NCI-H2227 treated with DMSO at 0.1 percent for 48 hours (cell line): ENCODE measurements at places on chromosomes 4 and X.
A peak's percentile ranks its signal among the peaks of the same experiment; 100 is the strongest.

DNA sequence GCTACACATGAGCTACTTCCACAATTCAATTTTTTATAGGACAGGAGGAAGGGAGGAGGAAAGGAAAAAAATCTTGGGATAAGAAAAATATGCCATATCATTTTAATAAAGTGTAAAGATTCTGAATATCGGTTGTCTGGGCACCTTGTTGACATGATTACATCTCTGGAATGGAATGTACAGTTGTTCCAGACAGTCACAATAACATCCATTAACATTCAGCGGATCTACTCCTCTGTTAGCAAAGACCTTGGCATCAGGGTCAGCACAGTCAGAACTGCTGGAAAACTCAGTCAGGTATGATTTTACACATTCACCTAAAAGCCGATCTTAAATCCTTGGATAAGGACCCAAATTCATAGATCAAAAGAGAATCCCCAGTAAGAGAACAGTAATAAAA lies 85.4 kb upstream of the ARMCX2 start:
- DNase-seq, result no peak

DNA sequence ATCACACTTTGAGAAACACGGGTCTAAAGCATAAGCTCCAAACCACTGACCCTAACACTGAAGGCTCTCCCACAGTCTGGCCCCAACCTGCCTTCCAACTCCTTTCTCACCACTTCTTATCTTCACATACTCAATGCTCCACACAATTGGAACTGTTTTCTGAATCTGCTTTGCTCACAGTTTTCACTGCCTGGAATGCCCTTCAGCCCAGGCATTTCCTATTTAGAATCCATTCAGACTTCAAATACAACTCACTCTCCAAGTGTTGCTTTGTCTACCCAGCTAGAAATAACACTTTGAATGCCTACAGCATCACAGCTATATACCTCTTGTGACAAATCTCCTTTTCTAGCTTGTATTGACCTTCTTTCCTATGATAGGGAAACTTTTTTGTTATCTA lies 10.2 kb downstream of the OTUD4 start:
- DNase-seq, result no peak

DNA sequence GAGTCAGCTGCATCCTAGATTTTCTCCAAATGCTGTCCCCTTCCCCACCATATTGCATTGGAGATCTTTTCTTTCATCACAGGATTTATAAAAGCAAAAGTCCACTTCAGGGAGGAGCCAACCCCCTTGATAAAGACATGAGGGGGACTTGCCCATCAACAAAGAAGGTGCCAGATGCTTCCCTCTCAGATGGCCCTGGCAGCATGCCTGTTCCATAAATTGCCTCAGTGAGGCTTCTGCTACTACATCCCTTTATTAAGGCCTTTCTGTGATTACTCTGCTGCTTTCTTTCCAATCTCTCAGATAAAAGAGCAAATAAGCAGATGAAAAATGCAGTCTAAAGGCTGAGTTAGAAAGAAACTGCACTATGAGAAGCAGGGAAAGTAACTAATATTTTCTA lies 511.6 kb downstream of the PACRGL start:
- no peak for DNase-seq

- no peak for DNase-seq
Observed at GRCh38 chr4:183988874-183989273, 83.8 kb downstream of the STOX2 start.

GRCh38 chrX:48616576-48616975 lies 19.3 kb downstream of the WDR13 start:
- DNase-seq, result no peak

DNA sequence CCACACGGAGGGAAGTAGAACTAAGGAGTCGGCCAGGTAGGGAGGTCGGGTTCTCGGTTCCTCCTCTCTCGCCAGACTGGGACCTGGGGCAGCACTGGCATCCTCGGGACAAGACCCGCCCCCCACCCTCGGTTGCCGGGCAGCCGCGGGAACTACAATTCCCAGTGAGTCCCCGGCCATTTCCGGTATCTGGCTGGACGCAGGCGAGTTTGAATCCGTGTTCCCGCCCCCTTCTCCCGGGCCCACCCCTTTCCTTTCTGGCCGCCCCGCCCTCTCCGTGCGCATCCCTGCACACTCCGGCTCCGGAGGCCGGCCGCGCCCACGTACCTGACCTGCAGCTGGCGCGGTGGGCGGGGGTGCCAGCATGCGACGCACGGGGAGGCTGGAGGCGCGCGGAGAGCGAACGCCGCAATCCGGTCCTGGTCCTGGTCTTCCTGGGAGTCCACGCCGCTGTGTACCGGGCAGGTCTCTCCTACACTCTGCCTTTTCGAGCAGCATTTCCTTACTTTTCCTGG lies 10.2 kb upstream of the DLG3 start:
- DNase-seq, result peak; percentile 96

GRCh38 chr4:135098061-135098460 lies 896.5 kb upstream of the PABPC4L start:
- DNase-seq, result no peak

GRCh38 chr4:8079916-8080753 lies 78.5 kb downstream of the ABLIM2 start:
- no peak for DNase-seq

DNA sequence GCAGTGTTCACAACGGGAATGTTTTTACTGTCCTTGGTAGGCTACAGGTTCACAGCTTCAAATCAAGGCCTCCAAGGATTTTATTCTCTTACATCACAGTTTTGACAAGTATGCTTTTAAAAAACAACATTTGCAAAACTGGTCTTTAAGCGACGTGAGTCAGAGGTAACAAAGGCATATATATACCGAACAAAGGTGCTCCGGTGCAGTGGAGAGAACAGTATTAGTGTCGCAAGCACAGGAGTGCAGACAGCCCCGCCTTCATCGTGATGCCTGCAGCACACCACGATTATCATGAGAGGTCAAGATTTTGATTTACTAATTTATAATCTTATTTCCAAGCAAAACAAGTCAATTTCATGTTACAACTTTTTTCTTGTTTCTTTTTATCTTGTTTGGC lies 90.8 kb downstream of the GATB start:
- no peak for DNase-seq

GRCh38 chr4:165844161-165844560 lies 28.9 kb upstream of the TLL1 start:
- no peak for DNase-seq

DNA sequence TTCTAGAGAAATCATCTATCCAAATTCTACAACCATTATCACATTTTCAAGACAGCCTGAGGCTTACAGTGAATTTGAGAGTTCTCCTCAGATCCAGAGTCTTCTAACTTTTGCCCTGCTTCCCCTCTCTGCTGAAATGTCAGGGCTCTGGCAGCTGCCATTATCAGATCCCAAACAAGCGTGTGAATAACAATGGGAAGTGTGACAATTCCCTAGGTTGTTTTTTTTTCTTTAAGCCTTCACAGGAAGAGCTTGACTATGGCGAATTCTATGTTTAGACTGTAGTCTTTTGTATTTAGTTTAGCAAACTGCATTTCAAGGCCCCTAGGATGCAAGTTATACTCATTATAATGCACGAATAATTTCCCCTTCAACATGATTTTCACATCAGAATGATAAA lies 61.3 kb upstream of the KDR start:
- no peak for DNase-seq

- no peak for DNase-seq
Observed at GRCh38 chr4:328729-329128, 8.9 kb upstream of the ZNF141 start.

- DNase-seq, result no peak
Observed at GRCh38 chr4:35102066-35102465, 1142.2 kb downstream of the ARAP2 start.

DNA sequence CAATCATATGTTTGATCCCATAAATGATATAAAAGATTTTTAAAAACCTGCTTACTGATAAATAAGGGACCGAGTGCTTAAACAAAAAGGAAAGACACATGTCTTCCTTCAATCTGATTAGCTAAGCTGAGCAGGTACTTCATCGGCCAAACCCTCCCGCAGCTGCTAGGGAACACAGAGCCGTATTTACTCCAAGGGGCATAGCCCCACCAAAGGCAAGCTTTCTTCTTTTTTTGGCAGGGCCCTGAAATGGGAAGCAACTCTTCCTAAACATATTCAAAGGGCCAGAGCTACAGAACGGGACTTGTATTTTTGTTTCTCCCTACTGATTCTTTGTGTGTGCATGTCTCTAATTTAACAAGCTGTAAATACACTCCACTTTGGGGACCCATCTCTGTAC lies 337.3 kb downstream of the NLGN4X start:
- DNase-seq, result no peak

DNA sequence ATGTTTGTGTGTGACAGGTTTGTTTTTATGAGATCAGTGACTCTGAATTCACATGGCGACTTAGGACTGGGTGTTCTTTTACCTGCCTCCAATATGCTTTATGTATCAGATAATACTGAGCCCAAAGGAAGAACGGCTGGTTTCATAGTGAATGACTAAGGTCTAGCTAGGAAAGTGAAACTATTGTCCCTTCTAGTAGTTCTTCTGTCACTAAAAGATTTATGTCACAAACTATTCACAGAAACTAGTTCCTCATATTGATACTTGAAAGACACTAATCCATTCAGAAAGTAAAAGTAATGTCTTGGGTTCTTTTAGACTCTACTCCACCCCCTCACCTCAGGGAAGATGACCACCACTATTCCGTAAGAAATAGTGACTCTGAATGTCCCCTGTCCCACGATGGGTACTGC lies 81.7 kb downstream of the EGF start:
- no peak for DNase-seq

GRCh38 chr4:3765271-3766035 lies 732 bp upstream of the ADRA2C start:
- no peak for DNase-seq

DNA sequence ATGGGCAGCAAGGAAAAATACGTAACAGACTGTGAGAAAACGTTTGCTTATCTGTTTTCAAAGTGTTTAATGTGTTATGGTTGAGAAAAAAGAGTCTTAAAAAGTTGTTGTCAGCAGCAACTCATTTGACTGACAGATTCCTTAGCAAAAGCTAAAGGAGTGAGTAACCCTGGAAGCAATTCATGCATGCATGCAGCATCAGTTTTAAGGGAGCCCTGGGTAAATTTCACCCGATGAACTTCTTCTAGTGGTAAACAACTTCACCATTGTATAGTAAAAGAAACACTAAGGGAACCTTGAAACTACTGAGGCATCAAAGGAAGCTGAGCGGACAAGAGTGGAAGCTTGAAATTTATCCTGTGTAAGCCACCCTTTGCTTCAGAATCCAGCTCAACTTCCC lies 583.2 kb upstream of the INTU start:
- DNase-seq, result no peak

DNA sequence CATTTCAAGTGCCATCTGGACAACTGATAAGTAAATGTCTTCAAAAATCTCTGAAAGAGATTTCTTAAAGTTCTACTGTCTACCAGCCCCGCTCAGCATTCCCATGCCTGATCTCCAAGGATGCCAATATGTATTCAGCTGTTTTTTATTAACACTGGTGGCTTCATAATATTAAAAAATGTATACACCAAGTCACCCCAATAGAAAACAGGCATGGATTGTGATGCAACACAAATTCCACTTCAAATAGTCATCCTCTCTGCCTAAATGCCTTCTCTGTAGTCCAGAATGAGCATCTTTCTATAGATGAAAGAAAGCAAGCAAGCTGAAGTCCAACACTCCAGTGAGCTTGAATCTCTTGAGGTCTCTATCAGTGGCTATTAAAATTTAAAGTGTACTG lies 152.2 kb upstream of the PPARGC1A start:
- no peak for DNase-seq

DNA sequence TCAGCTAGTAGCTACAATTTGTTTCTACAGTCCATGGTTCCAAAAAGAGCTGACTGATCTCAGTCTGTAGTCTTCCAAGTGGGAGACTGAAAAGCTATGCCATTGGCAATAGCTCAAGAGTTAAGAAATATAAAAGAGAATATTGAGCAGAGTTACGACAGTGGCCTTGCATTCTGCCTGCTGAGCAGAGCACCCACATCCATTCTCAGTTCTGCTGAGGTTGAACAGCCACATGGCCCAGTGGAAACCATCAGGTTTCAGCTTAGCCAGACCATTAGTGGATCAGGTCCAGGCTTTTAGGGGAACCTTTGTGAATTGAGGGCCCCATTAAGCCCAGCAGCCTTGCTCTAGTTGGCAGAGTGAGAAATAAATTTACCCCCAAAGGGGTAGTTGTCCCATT lies 28.1 kb downstream of the ZNF81 start:
- no peak for DNase-seq

DNA sequence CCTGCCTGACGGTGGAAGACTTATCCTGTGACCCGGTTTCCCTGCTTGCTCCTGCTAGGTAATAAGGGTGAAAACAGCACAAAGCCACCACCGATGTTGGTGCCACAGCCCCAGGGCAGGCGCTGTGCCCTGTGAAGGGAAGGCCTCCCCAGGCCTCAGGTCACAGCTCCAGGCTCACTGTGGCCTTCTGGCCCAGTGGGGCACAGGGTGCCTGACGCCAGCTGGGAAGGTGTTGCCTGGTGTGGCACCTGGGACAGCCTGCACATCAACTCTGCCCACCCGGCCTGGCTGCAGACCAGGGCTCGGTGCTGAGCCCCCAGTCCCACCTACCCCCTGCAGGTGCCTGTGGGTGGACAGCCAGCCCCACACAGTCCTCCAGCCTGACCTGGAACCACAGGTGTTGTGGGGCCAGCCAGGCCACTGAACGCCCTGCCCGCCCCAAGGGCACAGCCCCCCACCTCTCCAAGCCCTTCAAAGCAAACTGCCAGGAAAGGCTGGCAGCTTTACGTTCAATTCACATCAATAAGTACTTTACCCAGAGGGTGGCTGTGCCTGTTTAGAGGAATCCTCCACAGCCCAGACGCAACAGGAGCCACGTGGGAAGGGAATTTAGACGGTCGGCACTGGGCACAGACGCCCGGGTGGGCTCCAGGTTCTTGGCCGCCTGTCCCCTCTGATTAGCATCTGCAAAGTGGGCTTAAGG lies 54.3 kb downstream of the ZFYVE28 start:
- DNase-seq, result no peak

DNA sequence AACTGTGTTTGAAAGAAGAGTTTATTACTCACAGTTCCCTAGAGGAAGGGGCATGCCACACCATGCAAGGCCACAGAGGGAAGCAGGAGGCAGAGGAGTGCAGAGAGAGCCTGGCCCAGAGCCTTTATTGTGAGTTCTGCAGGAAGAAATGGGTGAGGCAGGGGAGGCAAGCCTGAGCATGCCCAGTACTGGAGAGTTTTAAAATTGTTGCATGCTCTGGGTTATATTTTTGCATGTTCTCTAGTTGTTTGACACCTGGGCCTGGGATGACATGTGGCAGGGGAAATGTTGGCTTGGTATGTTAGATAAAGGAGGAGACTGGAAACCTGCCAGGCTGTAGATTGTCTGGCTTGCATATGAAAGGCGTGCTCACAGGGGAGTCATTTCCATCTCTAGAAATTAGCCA lies 19.7 kb upstream of the CRMP1 start:
- no peak for DNase-seq
